WERI-Rb-1 (cell line): ENCODE measurements at places on chromosomes 1 and 21.
A peak's percentile ranks its signal among the peaks of the same experiment; 100 is the strongest.

DNA sequence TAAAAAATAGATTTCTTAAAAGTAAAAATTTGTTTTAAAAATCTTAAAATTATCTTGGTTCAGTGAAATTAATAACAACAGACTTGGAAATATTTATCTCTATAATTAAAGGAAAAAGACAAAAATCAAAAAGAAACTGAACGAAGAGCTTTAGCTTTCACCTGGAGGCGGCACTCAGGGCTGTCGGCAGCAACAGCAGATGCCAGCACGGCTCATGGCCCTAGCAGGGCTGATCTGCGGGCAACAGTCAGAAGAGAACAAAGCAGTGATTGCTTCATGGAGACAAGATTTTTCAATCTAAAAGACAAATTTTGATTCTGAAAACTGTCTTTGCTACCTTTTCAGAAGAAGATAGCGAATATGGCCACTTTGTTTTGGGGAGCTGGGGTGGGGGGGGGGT is 22.6 kb downstream of the UBE2G2 start:
- no peak for DNase-seq

GRCh38 chr1:29043274-29043965 is 80.3 kb downstream of the TMEM200B start:
- no peak for DNase-seq

DNA sequence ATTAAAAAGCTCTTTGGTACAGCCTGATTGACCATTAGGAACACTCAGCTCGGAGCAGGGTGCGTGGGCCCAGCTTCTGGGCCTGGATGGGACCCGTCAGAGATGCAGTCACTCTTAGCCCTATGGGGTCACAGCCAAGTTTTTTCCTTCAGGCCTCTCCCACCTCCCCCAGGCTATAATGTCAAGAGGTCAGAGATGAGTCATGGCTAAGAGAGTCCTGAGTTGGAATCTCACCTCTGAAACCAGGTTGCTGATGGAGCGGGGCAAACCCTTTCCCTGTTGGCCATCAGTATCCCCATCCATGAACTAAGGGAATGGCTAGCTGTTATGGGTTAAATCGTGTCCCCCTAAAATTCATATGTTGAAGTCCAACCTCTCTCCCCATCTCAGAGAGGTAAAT is 195.9 kb upstream of the POU3F1 start:
- no peak for DNase-seq

DNA sequence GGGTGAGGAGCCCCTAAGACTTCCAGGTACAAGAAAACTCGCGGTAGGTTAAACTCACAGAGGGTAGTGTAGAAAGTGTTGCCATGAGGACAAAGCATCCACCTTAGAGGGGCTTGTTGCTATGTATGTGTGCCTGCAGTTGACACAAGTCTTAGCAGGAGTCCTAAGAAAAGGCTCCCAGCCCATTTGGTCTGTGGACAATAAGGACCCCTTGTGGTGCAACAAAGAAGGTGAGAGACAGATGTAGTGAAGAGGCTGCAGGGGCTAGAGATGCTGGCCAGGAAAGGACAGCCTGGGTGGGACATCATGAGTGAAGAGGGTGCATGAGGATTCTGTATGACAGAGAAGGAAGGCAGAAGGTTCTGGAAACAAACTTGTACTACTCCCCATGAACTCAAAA is 36.3 kb upstream of the IL10 start:
- DNase-seq: peak; percentile 78

- no peak for DNase-seq
Observed at GRCh38 chr1:155990005-155990739, 11.8 kb upstream of the ARHGEF2 start.

GRCh38 chr21:35256468-35256988 is 207.4 kb upstream of the RUNX1 start:
- DNase-seq: no peak

DNA sequence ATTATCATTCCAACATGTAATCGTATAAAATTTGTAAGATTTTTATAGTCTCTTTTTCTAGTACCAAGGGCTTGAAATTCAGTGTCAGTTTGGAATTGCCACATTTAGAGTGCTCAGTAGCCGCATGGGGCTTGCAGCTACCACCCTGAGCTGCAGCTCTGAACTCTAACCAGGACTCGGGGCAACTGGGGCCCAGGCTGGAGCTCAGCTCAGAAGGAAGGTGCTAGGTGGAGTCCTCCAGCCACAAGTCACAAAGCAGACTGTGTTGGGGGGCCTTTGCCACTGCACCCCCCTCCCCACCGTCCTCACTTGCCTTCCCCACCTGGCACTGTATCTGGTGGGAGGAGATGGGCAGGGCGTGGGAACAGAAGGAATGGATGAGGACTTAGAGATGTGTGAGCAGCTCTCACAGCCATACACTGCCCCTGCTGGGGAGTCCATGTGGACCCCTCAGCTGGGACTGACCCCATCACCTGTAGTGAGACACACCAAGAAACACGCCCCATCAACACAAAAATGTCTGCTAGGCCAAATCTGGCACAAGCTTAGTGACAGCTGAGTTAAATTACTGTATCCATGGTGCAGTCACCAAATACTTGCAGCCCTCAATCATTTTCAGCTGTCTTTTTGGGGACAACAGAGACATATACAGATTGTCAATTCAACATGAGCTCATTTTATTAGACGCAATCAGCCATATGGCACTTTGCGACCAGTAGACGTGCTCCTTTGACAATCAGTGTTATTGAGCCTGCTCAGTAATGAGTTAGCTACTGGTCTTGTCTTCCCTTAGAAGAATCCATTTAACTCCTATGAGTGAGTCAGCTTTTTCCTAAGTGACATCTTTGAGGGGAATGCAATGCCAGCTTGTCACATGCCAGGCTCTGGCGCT is 241.7 kb upstream of the RAB4A start:
- peak; percentile 9 for DNase-seq

GRCh38 chr1:7550981-7551380 is 220.1 kb upstream of the VAMP3 start:
- DNase-seq: no peak

DNA sequence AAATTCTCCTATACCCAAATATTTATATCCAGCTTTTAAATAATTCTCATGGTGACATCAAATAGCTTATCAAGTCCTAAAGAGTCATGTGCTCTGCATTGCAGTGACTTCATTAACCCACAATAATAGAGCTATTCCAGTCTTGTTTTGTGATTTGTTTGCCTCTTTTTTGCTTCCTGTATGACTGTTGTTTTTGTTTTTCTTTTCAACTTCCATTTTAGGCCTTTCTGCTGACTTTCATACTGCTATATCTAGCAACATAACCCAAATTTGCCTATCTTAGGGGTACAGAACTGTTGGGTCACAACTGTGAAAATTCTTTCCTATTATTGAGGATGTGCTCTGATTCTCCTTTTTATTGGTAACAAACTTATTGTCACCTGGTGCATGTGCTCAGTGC is 30.3 kb downstream of the SPATA17 start:
- no peak for DNase-seq

DNA sequence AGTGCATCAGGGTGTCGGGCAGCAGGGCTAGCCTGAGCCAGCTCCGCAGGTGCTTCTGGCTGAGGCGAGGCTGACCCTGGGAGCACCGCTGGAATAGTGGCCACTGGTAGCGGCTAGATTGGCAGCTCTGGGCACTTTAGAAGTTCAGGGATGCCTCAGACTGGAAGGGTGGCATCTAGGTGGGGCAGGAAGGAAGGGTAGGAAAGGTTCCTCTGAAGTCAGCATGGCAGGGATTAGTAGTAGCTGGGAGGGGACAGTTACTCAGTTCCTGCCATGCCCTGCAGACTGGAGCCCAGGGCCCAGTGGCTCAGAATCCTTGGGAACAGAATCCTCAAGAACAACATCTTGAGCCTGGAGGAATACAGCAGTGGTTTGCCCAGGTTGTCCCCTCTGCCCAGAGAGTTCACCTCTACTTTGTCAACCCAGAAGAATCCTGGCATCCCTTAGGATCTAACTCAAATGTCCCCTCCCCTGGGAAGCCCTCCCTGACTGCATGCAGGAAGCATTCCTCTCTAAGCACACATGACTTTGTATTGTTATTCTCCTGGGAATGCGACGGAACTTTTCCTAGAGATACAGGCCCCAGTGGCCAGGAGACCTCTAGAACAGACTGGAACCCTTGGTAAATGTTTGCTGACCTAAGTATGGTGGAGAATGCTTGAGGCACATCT is 39.5 kb upstream of the BCAR3 start:
- no peak for DNase-seq

DNA sequence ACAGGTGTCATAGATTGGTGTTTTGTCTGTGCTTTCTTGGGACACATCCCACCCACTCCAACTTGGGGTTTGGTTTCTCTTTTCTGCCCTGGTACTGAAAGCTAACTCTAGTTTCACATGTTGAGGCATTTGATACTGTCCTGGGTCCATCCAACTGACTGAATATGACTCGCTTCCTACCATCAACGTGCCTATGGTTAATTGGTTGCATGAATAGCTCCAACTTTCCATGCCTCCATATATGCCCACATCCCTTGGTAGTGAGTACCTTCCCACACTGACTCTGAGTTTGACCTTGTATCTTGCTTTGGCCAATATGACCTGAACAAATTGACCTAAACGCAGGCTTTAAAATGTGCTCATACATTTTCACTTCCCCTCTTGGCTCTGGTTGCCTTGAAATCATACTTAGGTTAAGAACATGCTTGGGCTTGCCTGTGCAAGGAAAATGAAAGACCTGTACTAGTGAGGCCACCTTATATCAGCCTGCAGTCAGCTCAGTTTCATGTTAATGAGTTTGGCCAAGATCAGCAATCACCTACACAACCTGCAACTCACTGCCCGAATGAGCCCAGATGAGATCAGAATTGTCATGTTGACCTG is 81.0 kb upstream of the KCNK2 start:
- DNase-seq: no peak

- no peak for DNase-seq
Observed at GRCh38 chr1:229368347-229368746, 25.5 kb upstream of the CCSAP start.

DNA sequence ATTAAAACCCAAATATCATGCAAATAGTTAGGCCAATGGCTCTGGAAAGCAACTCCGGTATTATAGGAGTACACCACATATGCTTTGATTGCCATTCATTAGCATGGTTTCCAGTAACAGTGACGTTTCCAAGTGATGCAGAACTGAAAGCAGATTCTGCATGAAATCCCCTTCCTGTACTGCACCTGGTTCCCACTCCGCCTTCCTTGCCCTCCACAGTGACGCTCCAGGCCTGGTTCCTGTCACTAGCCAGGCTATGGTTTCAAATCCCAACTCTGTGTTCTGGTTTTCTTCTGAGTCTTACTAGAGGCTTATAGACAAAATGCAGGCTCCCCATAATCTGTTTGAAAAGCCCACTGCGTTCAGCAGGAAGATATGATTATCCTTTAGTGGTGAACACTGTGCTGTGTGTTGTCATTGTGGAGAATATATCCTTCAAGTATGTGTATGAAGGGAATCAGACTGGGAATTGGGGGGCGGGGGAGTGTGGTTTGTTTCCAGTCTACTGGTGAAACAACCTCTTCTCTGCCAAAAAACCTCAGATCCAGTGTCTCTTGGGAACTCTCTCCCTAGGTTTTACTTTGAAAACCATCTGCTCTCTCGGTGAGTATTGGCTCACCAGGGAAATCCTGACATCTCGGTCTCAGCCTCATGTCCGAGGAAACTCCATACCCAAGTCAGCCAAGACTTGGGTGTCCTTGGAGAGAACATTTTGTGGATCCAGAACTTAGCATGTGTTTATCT is 78.7 kb downstream of the TYW3 start:
- no peak for DNase-seq

DNA sequence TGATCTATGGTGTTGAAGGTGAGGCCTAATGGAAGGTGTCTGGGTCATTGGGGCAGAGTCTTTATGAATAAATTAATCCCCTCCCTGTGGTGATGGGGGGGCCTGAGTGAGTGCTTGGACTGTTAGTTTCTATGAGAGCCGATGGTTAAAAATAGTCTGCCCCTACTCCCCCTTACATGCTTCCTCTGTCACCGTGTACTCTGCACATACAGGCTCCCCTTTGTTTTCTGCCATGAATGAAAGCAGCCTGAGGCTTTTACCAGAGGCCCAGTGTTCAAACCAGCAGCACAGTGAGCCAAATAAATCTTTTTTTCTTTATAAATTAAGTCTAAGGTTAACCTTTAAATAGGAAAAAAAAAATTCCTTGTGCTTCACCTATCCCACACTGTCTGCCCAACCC is 657.0 kb downstream of the AMY1C start:
- DNase-seq: no peak

DNA sequence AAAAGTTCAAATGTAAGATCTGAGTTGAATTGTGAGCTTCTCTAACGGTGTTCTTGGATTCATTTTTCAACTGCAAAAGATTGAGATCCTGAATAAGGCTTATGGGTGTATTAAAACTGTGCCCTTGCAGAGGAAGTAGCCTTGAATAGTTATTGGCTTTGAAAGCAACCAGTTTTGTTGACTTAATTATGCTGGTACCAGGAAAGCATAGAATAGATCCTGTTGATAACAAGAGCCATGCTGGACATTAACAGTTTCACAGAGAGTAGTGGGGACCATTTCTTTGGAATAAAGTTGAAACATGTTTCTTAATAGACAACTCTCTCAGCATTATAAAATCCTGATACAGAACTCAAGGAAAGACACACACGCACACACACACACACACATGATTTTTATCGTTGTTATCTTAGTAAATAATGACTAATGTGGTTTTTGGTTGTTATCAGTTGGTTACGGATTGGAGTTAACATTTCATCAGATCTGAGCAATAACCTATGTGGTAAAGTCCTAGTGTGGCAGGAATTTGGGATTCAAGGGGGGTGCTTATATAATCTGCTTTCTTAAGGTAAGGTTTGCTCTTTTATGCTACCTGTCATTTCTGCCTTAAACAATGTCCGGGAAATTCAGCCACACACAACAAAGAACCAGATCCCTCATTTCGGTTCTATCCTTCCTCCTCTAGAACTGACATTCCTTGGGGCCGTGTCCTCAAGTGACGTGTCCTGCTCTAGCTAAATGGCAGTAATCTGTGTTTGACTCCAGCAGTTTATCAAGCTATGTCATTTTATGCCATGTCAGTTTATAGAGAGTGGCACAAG is 330.9 kb downstream of the CHRM3 start:
- no peak for DNase-seq

DNA sequence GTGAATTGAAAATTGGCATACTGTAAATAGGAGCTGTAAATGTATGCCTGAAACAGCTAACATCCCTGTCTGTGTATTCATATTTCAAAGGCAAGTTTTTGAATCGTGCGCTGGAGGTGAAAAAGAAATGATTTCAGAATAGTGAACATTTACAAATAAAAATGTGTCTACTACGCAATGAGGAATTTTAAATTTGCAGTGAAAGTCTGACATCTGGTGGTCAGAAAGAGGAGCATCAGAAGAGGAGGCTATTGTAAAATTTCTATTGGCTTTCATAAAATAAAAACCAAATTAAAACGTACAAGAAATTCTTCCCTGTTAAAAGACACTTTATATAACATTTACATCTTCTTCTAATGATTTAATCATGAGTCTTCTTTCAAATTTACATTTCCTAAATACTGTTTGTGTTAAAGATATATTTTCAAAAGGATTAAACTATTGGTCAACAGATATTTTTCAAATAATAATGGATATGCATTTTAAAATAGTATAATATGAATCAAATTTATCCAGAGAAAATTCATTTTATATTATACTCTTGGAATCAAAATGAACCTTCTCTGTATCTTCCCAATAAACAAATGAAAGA is 113.7 kb upstream of the RRP15 start:
- DNase-seq: no peak

GRCh38 chr1:55275941-55276341 is 60.8 kb upstream of the USP24 start:
- no peak for DNase-seq
